CMK (cell line): ENCODE measurements at places on chromosomes 1 and 21.

- DNase-seq, result no peak
These were observed 1044.0 kb upstream of the ADGRL4 start for GRCh38 chr1:80050523-80050922.

- no peak for DNase-seq
These were observed 23.8 kb downstream of the PIP5K1A start for GRCh38 chr1:151222130-151222529.

DNA sequence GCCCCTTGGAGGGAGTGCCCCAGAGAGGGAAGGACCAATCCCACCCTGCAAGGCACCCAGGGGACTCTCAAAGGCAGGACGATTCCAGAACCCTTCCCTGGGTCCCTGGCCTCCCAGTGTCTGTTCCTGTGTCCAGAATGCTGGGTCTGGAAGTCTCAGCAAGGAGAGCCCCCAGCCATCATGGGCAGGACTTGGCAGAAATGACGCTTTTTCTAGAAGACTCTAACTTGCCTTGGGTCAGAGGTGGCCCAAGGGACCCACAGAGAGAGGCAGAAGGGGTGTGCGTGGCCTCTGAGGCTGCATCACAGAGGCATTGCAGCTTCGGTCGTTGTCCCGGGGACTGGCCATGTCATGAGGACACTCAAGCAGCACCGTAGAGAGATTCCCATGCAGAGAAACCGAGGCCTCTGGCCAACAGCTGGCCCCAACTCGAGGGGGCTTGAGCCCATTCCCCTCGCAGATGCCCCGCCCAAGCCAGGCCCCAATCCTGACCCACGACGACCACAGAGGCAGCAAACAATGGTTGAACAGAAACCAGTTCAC is 57.8 kb downstream of the WNT9A start:
- no peak for DNase-seq

- no peak for DNase-seq
These were observed 74.8 kb downstream of the CASZ1 start for GRCh38 chr1:10721381-10722321.

DNA sequence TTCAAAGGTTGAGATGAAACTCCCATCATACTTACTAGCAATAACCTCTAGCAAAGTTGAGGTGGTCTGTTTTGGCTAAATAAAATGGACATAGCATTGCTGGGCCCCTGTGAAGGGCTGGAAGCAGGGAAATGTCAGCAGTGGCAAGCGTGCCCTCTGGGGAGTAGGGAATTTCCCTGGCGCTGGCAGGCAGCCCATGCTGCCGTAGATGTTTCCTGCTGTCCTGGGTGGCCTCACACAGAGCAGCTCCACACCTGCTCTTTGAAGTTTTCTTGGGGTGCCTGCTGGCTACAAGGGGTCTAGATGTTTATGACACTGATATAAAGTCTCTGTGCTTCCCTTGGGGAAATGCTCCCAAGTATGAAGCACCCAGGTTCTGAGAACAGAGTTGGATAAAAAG is 30.2 kb downstream of the ADARB1 start:
- DNase-seq, result no peak

DNA sequence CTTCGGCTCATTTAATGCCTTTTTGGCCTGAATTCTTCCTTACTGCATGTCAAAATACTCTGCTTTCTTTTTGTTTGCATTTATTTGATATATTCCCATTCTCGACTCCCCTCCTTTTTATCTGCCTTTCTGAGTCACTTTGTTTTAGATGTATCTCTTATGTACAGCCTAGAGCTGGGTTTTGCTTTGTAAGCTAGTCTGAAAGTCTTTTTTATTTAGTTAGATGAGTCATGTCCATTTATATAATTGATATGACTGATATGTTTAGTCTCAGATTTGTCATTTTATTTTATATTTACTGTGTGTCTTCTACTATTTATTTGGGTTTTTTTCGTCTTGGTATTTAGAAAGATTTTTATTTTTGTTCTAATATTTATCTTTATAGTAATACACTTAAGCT is 33.6 kb upstream of the GNG5 start:
- DNase-seq, result no peak

DNA sequence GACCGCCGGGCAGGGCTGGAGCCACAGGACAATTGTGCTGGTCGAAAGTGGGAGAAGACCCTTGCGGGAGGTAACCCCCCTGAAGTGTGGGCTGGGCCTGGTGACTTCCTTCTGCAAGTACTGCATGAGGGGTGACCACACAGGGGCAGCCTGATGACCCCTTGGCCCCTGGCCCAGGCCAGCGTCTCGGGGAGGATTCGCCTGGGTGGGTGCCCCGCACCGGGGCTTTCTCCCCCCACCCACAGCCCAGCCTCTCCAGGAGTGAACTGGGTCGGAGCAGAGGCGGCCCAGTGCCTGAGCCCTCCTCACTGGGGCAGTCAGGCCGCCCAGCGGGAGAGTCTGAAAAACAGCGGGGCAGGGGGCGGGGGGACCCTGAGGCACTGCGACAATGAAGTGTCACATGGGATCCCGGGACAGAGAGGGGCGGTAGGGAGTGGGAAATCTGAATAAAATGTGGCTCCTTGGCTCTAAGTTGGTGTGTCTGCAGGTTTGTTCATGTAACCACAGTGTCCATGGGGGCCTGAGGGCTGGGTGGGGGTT is 1.6 kb upstream of the DNMT3L start:
- no peak for DNase-seq

DNA sequence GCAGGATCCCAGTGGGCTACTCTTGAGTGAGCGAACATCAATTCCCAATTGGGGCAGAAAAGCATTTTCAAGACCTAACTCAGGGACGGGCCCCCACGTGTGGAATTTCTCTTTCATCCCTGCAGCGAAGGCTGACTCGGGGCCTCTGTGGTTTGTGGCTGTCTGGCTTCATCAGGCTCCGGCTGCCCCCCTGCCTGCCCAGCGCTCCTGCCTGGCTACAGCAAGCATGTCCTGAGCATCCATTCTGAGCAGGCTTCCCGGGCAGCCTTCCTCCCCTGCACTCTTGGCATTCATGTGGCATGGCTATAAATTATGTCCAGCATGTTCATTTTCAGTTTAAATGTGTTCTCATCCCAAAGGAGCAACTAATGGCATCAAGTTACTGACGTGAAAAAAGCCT is 588.1 kb downstream of the KIF26B start:
- DNase-seq, result no peak

DNA sequence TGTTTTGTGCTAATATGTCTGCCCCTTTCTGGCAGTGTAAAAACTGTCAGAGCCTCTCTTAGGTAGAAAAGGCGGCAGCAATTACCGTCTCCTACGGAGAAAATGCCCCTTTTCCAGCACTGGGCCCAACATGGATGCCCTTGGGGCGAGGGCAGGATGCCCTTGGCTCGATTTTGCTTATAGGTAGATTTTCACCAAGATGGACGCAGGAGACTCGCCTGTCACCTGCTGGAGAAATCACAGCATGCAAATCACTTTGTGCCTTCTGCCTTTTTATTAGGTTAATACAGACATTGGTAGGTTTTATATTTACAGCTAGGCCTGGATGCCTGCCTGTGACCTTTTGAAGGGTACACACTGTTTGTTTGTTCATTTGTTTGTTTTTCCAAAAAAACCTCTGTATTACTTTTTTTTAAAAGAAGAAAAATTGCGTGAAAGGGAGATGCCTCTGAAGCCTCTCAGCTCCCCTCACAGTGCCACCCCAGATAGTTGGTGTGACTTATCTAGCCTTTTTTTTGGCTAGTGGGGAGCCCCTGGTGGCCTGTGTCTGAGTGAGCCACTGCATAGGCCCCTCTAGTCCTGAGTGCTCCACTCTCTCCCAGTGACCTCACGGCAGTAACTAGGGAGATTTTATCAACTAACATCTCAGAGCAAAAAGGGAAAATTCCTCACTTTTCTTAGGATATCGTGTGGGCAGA is 2.5 kb downstream of the ATP1B1 start:
- DNase-seq, result no peak

- no peak for DNase-seq
These were observed 550 bp upstream of the PTBP2 start for GRCh38 chr1:96721053-96721415.

GRCh38 chr1:195733826-195734225 is 874.4 kb downstream of the KCNT2 start:
- DNase-seq, result no peak

- DNase-seq, result no peak
These were observed 205.7 kb upstream of the PTBP2 start for GRCh38 chr1:96515925-96516324.

DNA sequence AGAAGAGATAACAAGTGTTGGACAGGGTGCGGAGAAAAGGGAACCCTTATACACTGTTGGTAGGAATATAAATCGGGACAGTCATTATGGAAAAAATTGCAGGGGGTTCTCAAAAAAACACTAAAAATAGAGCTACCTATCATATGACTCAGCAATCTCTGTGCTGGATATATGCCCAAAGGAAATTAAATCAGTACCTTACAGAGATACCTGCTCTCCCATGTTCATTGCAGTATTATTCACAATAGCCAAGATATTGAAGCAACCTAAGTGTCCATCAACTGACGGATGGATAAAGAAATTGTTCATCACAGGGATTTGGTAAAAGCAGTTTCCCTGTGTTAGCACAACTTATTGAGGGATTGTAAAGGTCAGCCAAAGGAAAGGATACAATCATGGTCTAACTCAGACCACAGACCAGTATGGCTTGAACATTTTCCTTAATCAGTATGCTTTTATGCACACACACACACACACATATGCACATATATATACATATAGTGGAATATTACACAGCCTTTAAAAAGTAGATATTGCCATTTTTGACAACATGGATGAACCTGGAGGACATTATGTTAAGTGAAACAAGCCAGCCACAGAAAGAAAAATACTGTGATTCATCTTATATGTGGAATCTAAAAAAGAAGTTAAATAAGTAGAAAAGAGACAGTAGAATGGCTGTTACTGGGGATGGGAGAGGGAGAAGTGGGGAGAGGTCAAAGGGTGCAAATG is 44.2 kb upstream of the IRF2BP2 start:
- no peak for DNase-seq

GRCh38 chr1:246617768-246618167 is 51.5 kb downstream of the CNST start:
- DNase-seq, result no peak

DNA sequence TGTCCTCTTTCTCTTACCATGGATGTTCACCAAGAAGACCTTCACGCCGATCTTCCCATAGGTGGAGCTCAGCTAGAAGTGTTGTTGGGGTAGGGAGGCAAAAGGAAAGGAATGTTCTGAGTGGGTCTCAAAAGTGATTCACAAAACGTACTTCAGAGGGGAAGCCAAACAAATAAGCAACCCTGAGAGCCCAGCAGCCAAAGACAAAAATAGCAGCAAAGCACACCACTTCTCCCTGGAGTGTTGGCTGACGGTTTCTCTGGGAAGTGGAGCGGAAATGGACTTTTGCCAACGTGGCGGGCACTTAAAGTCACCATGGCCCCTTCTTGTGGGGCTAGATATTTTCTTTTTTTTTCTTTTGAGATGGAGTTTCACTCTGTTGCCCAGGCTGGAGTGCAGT is 23.1 kb downstream of the SLC26A9 start:
- no peak for DNase-seq

DNA sequence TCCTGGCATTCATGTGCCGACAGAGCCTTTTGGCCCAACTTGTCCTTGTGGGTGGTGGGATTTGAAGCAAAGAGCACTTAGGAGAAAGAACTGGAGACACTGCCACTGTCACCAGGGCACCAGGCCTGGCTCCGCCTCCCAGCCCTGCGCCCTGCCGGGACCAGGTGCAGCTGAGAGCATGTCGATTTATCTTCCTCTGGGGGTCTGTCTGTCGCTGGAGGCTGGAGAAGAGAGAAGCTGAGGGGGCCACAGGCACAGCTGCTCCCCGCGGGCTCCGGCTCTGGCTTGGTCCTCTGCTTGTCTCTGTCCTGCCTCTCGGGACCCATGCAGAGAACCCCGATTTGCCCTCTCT is 28.2 kb downstream of the PCNT start:
- DNase-seq, result no peak

- no peak for DNase-seq
These were observed 5.7 kb downstream of the ZNF691 start for GRCh38 chr1:42851960-42852607.

- DNase-seq, result no peak
These were observed 111.4 kb upstream of the HOOK1 start for GRCh38 chr1:59703226-59703917.

GRCh38 chr1:32454726-32455125 is 10.1 kb upstream of the ZBTB8B start:
- no peak for DNase-seq

DNA sequence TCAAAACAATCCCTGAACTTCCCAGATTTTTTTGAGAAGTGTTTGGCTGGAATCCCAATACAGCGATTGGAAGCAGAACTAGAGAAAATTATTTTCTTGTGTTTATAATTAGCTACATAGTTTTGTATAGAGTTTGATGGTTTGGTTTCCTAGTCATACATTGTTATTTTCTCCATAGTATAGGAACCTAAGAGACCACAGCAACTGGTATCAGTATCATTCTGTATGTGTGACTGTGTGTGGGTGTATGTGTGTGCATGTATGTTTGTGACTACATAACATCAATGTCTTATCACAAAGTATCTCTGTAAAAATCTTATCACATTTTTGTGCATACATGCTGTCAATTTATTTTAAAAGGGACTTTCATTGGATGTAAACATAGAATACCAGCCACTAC is 780.5 kb downstream of the MRPL39 start:
- no peak for DNase-seq

GRCh38 chr1:241606544-241606943 is 33.6 kb downstream of the CHML start:
- DNase-seq, result no peak

DNA sequence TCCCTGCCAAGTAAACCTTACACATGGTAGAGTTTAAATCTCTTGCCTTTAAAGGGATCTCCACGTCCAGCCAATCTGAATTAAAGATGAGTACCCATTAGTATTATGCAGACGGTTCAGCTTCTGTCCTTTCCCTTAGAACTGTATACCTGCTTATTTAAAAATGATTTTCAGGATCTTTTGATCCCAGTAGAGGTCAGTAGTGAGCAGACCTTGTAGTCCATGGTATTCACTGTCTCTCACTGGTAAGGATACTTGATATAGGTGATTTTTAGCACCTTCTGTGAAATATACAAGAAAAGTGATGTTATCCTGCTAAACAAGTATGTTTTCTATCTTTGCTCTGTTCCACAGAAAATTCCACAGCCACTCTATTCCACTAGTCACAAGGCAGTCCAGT is 1211.6 kb upstream of the ADGRL4 start:
- DNase-seq, result no peak

GRCh38 chr1:198764748-198765147 is 125.9 kb downstream of the PTPRC start:
- DNase-seq, result no peak

GRCh38 chr1:221458447-221459156 is 283.3 kb downstream of the DUSP10 start:
- DNase-seq, result no peak

GRCh38 chr1:6280761-6281451 is 20.0 kb upstream of the GPR153 start:
- no peak for DNase-seq
